ENCODE measurements at places on chromosomes 13 and 19.
A peak's percentile ranks its signal among the peaks of the same experiment; 100 is the strongest.

- no peak for DNase-seq
These were observed 8.8 kb upstream of the LRCH1 start for GRCh38 chr13:46544208-46544607.

DNA sequence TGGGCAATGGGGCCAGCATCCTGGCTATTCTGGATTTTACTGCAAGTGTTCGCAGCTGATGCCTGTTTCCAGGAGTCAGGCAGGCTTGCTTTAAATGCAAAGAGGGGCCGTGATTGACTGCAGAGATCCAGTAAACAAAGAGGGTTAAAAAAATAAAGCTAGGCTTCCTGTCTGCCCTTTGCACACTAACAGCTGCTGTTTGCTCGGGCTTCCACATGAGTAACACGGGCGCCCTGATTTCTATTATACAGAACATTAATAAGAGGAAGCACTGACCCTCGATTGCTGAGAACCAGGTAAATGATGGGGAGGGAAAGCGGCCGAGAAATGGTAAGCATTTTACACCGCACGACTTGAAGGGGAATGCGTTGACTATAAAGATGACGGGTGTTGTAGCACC lies 254.2 kb upstream of the ZNF507 start:
- DNase-seq, result no peak

DNA sequence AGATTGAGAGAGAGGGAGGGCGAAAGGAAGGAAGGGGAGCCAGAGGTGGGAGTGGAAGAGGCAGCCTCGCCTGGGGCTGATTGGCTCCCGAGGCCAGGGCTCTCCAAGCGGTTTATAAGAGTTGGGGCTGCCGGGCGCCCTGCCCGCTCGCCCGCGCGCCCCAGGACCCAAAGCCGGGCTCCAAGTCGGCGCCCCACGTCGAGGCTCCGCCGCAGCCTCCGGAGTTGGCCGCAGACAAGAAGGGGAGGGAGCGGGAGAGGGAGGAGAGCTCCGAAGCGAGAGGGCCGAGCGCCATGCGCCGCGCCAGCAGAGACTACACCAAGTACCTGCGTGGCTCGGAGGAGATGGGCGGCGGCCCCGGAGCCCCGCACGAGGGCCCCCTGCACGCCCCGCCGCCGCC lies at the start of gene TNFSF11:
Gene TNFSF11 (plus strand): TSS at position 142 of the 400 bp plus-strand sequence. CDS start 152 bp downstream, at position 294.
- DNase-seq, result peak; percentile 59

DNA sequence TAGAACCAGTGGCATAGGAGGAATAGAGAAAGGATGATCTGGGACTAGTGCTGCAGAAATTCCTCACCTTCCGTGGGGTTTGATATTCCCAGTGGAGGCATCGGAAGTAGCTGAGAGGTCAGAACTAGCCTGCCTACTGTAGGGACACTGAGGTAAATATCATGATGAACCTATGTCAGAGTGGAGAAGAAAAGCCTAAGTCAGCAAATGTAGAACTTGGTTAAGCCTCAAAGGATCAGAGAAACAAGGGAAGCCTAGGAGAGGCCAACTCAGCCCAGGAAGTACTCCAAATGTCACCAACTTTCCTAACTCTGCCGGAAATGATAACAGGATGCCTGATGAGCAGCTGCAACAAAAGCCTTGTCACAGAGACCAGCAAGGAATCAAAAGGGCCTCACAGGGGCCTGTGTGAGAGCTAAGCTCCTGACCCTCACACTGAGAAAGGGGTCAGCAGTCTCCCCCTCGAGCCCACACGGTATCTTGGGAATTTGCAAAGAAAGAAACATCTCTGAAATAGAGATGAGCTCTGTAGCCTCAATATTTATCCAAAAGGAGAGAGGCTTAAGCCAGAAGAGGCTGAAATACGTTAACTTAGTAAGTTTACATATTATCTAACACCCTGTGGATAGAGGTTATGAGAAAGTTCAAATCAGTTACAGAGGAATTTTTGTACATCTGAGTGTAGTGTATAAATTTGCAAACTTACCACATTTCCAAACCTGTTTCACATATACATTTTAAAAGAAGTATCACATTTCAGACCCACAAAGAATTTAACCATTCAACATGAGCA lies 1064.3 kb downstream of the DIAPH3 start:
- peak; percentile 70 for DNase-seq
